ENCODE measurements at places on chromosomes 13 and 19.
A peak's percentile ranks its signal among the peaks of the same experiment; 100 is the strongest.

DNA sequence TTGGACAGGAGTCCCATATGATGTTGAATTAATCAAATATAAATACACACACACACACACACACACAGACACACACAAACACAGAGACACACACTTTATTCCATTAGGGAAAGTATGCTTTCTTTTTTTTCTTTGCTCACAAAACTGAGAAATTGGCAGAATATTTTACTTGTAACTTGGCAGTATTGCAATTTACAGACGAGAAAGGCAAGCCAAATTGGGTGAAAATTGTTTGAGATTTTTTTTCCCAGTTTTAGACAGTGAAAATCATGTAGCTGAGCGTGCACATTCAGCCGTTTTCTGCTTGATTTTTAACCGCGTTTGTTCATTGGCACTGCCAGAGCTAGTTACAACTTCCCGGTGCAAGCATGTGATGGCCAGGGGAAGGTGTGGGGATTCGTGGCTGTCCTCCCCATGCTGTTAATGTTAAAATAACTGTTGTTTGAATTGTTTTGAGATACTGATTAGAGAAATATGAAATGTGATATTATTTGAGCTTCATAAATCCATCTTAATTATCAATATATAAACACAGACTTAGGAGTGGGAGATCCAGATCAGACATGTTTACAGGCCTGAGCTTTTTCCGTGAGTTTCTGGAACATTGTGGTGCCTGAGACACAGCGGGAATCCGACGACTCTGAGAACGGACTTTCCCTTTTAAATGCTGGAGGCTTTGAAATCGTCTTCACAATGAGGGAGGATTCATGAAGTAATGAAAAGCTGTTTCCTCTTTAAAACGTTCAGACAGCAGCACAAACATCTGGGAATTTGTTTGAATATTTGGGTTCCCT is 125.5 kb downstream of the KCNRG start:
- DNase-seq: no peak

DNA sequence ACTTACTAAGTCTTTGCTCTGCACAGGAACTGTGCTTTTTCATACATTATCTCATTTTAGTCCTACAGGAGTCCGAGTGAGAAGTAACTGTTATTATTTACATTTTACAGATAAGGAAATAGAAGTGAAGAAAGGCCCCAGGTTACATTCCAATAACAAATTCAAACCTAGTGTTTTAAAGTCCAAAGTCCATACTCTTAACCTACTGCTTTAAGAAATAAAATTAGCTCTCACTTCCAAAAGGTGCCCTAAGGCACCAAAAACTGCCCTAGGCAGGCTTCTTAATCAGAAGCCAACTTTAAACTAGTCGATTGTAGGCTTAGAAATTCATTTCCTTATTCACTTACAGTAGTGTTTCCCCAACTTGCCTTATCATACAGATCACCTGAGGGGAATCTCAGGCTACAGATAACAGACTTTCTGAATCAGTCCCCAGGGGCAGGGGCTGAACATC is 555.9 kb downstream of the DIAPH3 start:
- no peak for DNase-seq

- DNase-seq: no peak
These were observed 65.2 kb downstream of the COLGALT1 start for GRCh38 chr19:17620696-17621095.

- DNase-seq: no peak
These were observed 636 bp upstream of the RB1 start for GRCh38 chr13:48302871-48303358.

DNA sequence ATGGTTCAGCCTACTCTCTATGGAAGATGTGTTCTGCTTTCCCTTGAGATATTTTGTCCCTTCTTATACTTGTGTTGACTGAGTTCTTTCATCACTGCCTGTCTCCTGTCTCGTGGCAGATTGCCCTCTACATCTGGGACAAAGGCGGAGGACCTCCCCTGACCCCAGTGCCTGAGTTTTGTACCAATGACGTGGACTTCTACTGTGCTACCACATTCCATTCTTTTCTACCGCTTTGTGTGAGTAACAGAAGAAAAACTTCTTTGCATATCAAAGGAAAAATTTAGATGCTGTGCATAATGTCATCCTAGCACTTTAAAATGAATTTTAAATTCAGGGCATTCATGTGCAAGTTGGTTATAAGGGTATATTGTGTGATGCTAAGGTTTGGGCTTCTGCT is 74.6 kb downstream of the B3GLCT start:
- no peak for DNase-seq

- DNase-seq: no peak
These were observed 2635.6 kb upstream of the PCDH20 start for GRCh38 chr13:64051278-64051677.

GRCh38 chr13:28657784-28658538 is 969 bp upstream of the POMP start:
- no peak for DNase-seq

DNA sequence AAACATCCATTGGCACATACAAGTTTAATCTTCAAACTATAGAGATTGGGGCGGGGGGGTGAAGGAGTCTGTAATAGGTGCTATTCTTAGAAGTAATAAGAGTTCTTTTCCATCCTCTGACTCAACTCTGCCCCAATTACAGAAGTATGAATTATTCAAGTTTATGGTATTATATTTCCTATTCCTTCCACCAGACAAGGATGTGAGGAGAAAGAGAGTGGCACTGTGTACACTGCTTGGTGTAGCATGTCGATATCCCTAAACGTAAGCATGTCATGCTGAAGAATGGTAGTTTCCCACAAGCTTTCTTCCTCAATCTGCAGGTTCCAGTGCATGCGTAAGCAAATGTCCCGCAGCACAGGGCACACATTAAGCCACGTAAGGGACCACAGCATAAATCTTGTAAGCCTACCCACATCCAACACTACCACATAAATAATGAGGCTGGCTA is 14.1 kb downstream of the BRD4 start:
- DNase-seq: no peak

GRCh38 chr13:100334214-100334613 is 245.3 kb downstream of the PCCA start:
- DNase-seq: no peak

DNA sequence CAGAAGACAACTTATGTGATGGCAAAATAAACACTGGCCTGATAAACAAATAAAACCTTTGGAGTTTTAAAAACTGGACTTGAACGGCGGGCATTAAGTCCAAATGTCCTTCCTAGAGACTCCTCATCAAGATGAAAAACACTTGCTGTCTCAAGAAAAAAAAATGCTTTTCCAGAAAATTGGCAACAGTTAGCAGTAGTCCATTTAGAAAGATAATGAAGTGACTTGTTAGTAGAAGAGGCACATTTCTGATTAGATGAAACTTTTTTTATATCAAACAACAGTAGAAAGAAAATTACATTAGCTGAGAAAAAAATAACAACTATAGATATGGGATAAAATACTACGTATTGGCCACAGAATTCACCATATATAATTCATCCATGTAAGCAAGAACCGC is 1750.7 kb upstream of the PCDH20 start:
- no peak for DNase-seq

DNA sequence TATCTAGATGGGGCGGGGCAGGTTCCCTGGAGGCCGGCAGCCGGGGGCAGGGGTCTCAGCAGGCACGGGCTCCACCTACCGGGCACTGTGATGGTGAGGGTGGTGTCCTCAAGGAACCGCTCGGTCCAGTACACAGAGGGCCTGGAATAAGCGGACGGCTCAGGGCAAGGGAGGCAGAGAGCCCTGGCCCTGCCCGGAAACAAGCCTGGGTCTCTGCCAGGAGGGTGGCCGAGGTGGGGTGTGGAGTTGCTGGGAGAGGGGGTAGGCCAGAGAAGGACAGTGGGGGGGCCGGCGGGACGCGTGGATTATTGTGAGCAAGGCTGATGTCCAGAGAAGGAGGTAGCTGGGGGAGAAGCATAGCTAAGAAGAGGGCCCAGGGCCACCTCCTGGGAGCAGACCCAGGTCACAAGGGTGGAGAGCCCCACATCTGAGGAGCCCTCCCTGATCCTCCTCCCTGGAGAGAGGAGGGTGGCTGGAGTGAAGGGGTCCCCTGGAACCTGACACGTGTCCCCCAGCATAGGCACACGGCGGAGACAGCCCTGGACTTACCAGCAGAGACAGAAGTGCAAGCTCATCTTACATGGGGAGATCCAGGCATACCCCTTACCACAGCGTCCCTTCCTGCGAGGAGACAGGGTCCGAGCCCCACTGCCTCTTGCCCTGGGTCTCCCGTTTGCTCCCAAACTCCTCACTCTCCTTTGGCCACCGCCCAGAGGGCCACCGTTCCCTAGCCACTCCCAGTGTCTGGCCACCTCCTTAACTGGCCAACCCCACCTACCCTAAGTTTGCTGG is 29.0 kb upstream of the MIER2 start:
- DNase-seq: no peak

GRCh38 chr13:109126891-109127641 is 497.7 kb downstream of the MYO16 start:
- DNase-seq: no peak

GRCh38 chr19:12801466-12802266 is at the start of the genes PRDX2 and THSD8:
Gene PRDX2, minus strand, starts transcription at chr19:12801800. Its CDS starts 539 bp downstream, at chr19:12801261.
Gene THSD8, plus strand, starts transcription at chr19:12802069. Its CDS starts 3 bp downstream, at chr19:12802072.
- peak; percentile 61 for DNase-seq

DNA sequence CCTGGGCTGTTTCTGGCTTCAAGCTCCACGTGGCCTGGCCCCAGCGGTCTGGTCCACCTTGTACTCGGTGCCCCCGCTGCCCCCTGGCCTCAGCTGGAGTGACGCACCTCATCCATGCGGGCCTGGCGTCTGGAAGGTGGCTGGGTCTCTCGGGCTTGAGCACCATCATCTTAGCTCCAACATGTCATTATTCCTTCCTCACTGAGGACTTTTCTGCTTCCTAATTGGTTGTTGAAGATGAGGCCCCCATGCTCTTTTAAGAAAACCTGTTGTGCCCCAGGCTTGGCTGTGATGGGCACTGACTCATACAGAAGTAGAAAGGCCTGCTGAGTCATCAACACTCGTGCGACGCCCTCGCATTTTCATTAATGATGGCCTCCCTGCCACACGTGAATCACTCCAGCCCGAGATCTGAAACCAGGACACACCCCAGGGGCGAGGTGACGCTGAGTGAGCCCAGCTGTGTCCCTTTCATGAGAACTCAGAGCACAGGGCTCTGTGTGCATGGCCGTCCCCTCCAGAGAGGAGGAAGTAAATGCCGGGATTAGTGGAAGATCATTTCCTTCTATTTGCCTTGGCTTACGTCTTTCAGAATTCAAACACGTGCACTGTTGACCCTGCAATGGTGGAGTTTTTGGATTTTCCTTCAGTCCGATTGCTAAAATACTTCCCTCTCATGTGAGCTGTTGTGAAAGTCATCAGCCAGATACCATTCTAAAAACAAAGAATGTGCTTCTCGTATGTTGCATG is 14.0 kb upstream of the GJA3 start:
- DNase-seq: no peak

- no peak for DNase-seq
These were observed 21.4 kb downstream of the MAP4K1 start for GRCh38 chr19:38596057-38596981.

GRCh38 chr13:65594298-65594781 is 1635.8 kb downstream of the PCDH9 start:
- DNase-seq: no peak

DNA sequence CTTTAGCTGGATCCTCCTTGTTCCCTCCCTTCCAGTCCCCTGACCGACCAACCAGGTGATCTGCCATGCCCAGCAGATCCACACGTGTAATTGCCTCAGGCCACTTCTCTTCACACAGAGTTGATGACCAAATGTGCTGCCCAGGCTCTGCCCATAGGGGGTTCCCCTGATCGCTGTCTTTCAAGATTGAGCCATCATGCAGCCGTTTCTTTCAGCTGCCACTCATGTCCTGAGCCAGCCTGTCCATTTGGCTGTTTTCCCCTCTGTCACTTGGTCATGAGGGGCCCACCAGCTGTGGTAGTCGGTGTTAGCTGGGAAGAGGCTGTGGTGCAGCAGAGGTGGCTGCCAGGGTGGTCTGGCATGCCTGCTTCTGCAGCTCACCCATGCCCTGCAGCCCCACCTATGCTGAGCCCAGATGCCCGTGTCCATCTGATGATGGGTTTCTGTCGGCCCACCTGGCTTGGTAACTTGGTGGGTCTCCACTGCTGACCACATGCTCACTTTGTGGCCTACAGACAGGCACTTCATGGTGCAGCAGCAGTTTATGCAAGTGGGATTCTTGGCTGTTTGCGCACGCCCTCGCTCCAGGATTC is 35.6 kb upstream of the GPR183 start:
- DNase-seq: no peak

GRCh38 chr13:29761815-29762214 is 88.6 kb downstream of the UBL3 start:
- no peak for DNase-seq

DNA sequence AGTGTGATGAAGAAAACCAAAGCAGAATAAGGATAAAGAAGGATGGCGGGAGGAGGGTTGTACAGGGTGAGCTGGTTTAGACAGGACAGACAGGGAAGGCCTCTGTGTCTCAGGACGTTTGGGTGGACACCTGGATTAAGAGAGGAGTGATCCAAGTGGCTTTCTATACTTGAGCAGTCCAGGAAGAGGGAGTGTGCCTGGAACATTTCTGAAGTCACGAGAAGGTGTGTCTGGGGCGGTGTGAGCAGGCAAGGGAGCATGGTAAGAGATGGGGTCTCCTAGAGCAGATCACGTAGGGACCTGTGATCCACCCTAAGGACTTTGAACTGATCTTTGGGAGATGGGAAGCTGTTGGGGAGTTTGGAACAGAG is 15.4 kb upstream of the STK24 start:
- no peak for DNase-seq

DNA sequence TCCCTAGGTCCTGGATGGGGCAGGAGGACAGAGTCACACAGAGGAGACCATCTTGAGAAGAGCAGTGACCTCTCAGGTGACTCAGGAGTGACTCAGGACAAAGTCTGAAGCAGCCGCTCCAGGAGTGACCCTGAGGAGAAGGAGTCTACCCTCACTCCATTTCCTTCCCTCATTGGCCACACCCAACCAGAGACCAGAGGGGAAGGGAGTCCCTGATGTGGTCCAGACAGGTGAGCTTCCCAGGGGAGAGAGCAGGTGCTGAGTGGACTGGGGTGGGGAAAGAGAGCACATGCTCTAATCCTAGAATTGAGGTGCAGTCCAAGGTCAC is 75.5 kb upstream of the MEDAG start:
- no peak for DNase-seq

- no peak for DNase-seq
These were observed 11.4 kb downstream of the PTGIR start for GRCh38 chr19:46613525-46613924.

GRCh38 chr13:98992355-98992754 is 14.5 kb upstream of the DOCK9 start:
- DNase-seq: no peak

DNA sequence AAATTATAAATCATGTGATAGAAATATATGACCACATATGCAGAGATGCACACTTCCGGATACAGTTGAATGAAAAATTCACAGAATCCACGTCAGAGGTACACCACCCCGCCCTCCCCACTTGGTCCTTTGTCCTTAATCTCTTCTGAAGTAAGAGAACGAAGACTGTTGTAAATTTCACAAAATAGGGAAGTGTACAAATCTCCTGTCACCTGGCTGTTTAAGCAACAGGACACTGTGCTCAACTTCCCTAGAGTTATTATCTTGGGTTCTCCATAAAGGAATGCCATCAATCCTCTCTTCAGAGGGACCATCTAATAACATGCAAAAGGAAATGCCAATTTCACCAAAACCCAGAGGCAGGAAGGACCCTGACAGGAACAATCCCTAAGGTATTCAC is 10.5 kb upstream of the CEACAM6 start:
- no peak for DNase-seq

- no peak for DNase-seq
These were observed 372.1 kb downstream of the UQCRFS1 start for GRCh38 chr19:28840891-28841290.

Measured in stimulated activated CD8-positive, alpha-beta memory T cell treated with anti-CD3 and anti-CD28 coated beads, Interleukin-15, amount 100 ng/mL, for 24 hours (primary cell).